ENCODE measurements at places on chromosomes 1 and 21.

DNA sequence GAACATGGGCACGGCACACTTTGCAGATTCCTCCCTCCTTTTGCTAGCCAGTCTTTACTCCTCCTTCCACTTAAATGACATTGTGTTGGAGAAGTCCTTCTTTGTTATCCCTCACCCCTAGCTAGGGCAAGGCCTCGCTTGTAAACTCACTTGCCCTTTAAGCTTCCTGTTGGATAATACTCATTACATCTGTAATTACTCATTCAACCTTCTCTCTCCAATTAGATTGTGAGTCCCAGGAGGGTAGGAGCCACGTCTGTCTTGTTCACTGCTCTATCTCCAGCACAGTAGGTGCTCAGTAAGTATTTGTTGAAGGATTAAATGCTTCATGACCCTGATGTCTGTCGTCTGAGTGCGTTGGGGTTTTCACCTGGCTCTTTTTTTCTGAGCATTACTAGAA, 98.7 kb upstream of the USP24 start:
- DNase-seq = no peak

- no peak for DNase-seq
Measured at GRCh38 chr1:179866616-179867015, 11.0 kb downstream of the TOR1AIP2 start.

DNA sequence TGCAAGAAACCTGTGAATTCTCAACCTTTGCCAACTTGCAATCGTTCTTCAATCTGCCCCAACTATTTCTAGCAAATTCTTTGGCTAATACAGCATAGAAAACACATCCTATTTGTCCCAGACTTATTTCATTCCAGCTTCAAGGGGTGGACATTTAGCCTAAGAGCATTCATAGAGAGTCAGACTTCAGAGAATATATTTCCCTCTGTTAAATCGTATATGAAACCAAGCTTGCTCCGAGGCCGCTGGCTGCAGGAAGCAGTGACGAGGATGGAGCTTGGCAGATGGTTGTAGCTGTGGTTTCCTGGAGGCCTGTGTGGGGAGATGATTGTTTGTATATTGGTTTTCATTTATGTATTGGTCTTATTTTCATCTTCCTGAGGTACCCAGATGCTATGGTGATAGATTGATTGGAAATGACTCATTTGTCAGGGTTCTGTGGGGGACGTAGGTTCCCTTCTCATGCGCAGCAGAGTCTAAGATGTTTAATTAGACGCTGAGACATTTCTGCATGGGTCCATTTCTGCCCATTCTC, 26.1 kb downstream of the MAN1C1 start:
- DNase-seq = no peak

DNA sequence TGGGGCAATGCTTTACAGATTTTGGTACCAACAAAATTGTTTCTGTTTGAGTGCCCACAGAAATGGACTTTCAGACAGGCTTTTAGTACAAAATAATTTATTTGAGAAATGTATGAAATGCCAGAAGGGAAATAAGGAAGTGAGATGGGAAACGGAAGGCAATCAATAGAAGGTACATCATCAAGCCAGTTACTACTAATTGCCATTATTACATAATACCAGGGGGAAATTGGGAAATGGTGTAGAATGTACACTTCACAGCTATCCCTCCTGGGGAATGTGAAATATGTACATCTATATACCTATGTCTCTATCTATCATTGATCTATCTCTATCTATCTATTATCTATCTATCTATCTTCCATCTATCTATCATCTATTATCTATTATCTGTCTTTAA, 264.6 kb upstream of the B3GALT2 start:
- DNase-seq = no peak

- no peak for DNase-seq
Measured at GRCh38 chr1:59322394-59322793, 25.5 kb downstream of the FGGY start.

Data from ELF-1 (cell line).